ENCODE measurements at places on chromosomes 1 and 21.

DNA sequence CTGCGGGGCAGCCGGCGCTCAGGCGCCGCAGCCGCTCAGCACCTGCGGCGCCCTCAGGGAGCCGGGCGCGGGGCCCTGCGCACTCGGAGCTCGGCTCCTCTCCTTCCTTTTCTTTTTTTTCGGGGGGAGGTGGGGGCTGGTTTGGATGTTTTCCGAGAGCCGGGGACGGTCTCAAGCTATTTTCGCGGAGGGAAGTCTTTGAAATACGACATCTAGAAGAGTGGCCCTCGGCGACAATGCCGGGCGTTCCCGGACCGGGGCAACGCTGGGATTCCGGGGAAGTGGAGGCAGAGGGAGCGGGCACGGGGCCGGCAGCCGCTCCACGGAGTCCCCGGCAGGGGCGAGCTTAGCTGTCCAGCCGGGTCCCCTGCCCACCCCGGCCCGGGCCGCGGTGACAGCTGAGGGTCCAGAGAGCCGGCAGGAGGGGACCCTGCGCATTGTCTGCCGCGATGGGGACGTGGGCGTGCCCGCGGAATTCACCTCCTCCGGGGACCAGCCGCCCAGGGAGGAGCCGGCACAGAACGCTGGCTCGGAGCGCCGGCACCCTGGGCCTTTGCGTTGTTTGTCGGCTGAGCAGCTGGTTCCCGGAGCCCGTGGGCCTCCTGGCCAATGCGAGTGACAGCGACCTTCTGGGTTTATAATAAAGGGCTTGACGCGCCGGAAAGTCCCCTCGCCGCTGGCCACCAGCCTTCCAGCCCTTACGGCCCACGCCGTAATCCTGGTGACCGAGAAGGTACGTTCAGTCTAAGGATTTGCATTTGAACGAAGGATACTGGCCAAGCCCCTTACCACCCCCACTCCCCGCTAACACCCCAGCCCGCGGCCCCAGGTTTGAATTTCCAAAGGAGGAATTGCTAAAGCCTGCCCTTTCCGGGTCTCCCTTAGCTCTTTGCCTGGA lies 582 bp downstream of the SLC37A1 start:
- no peak for DNase-seq

DNA sequence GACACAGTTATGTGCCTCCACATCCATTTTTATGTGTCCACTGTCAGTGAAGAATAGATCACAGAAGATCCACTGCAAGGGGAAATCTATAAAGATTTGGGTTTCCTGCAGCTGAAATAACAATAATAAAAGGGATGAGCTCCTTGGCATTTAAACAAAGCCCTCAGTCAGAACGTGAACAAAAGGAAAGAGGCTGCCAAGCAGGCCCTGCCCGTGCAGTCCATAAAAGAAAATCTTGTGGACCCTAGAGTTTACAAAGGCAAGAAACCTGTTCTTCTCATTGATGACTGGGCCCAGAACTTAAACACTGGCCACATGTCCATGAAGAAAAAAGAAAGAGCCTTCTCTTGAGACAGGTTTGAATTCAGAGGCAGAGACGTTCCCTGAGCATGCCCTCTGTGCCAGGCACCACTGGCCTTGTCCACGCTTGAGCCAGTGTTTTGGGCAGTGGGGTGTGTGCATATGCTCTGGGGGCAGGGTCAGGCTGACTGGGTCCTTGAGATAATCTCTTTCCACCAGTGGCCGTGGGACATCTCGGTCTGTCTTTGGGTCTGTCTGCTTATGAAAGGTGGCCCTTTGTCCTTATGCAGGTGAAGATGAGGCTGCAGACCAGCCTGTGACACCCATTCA lies 142.7 kb downstream of the HIVEP3 start:
- no peak for DNase-seq

GRCh38 chr1:1597275-1597930 lies 2.5 kb downstream of the FNDC10 start:
- DNase-seq = no peak

DNA sequence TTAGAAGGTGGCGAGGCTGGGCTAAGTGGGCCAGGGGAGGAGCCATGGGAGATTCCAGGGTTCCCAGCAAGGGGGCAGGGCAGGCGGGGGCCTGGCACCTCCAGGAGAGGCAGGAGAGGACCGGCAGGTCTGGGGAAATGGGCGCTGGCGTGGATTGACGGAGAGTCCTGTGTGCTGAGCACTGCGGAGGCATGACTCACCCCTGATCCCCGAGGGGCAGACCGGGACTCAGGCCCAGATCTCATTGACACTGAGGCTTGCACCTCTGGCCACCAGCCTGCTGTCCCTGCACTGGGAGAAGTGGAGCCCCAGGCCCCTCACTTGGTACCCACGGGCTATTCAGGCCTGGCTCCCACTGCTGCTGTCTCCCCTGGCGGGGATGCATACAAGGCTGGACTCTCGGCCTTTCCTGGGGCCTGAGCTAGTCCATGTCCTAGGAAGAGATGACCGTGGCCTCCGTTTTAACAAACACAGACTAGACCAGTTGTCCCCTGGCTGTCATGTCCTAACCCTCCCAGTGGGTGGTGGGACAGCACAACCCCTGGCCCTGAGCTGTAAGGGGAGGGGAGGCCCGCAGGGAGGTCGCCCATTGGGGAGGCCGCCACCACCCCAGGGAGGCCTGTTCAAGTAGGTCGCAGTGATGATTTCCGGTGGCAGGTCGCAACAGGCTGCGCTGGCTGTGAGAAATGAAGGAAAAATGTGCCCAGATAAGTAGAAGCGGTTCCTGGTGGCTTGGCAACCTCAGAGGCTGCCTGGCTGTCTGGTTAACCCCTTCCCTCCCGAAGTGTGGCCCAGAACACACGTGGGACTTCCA lies 39.7 kb downstream of the RIPK4 start:
- no peak for DNase-seq

DNA sequence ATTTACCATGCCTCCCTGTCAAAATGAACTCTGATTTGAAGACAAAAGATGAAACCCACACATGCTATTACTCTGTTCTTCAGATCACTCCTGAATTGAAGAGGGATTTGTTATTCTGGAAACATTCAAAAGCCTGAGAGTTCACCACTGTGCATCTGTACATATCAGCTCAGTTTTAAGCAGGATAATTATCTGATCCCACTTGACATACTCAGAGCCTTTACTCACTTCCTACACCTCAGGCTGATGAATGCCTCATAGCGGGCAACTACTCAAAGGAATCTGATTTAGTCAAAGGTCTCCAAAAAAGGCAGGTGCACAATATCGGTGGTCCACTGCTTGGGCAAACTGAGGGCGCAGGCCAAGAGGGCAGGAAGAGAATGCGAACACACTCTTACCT lies 47.5 kb upstream of the LPAR3 start:
- DNase-seq = no peak

- DNase-seq = no peak
These were observed 232.3 kb downstream of the GRIK3 start for GRCh38 chr1:36802018-36802417.

GRCh38 chr21:17370263-17370662 lies 142.6 kb upstream of the CXADR start:
- DNase-seq = no peak

DNA sequence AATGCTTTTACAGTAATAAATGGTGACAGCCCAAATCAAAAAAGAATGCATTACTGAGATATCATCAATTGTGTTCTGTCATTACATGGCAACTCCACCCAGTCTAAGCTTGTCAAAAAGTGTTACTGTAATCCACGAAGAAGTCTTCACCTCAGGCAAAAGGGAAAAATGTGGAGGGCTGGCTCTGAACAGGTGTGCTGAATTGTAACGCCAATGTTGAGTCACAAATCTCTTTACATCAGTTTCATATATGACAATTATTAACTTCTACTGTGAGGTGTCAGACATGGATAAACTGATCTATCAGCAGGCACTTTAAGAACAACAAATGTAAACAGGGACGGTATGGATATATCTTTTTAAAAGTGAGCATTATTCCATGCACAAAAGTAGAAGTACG lies 98.5 kb upstream of the DMRTA2 start:
- DNase-seq = no peak

DNA sequence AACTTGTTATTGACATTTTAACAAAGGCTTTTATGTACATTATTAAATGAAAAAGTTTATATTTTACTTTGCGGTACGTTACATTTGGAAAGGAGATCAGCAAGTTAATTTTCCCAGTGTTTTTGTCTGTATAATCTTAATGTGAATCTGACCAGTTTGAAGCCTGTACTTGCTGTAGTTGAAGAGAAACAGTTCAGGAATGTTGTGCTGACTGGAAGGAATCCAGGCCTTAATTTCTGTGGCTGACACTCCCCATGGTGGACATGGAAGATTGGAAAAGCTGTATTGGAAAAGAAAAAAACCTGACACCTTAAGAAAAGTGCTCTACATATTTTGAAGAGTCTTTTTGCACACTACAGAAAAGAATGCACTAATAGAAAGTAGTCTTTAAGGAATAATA lies 15.5 kb downstream of the LEPR start:
- no peak for DNase-seq

DNA sequence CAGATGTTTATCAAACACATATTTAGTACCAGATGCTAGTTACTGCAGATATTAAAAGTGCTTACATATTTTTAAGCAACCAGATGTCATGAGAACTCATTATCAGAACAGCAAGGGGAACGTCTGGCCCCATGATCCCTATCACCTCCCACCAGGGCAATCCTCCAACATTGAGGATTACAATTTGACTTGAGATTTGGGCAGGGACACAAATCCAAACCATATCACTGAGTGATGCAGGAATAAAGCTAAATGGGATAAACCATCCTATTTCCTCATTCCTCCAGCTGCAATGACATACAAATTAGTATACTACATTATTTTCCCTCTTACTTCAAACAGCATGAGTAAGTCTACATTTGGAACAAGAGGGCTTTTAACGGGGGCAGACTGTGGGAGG lies 3.1 kb upstream of the KCNK2 start:
- DNase-seq = no peak
